Stimulated activated CD4-positive, alpha-beta T cell treated with anti-CD3 and anti-CD28 coated beads, Interleukin-12 subunit alpha, Interleukin-12 subunit beta, amount 100 ng/mL, for 4 hours (primary cell): ENCODE measurements at places on chromosomes 1 and 21.

DNA sequence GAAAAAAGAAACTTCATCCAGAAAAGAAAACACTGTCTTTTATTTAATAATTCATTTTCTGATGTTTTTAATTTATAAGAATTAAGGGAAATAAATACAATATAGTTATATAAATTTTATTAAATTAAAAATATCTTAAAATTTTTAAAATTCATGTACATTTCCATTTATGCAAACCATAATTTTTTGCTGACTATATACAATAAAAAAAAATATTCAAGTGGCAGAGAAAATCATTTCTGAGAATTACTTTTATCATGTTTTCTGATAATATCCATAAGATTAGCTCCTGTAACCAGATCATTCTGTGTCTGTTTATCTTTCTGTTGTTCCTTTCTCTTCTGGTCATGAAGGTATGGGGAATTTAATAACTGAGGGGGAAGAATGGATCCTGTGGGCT is 23.5 kb upstream of the KIF14 start:
- no peak for DNase-seq

GRCh38 chr1:238832106-238832505 is 554.3 kb upstream of the CHRM3 start:
- DNase-seq, result no peak

DNA sequence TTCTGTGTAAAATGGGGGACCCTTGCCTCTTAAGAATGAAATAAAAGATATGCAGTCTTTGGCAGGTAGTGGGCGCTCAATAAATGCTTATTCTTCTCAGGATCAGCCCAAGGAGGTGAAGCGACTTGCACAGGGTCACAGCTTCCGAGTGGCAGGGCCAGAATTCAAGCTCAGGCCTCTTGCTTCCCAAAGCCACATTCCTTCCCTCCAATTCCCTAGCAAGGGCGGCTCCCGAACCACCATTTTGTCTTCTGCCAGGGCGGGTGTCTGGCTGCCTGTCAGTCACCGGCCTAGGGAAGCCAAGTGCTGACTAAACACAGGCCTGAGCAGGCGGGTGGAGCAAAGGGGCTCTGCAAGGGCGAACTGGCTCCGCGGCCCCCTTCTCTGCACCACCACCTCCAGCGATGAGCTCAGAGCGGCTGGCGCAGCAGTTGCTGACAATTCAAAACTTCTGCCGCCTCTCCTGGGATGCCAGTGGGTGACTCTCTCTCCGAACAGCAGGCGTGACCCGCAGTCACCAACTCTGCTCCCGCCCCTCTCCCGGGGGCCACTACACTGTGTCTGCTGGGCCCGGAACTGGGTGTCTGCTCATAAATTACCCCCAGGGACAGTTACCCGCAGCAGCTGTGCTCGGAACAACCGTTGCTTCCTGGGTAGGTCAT is 10.8 kb downstream of the GPR3 start:
- DNase-seq, result no peak

DNA sequence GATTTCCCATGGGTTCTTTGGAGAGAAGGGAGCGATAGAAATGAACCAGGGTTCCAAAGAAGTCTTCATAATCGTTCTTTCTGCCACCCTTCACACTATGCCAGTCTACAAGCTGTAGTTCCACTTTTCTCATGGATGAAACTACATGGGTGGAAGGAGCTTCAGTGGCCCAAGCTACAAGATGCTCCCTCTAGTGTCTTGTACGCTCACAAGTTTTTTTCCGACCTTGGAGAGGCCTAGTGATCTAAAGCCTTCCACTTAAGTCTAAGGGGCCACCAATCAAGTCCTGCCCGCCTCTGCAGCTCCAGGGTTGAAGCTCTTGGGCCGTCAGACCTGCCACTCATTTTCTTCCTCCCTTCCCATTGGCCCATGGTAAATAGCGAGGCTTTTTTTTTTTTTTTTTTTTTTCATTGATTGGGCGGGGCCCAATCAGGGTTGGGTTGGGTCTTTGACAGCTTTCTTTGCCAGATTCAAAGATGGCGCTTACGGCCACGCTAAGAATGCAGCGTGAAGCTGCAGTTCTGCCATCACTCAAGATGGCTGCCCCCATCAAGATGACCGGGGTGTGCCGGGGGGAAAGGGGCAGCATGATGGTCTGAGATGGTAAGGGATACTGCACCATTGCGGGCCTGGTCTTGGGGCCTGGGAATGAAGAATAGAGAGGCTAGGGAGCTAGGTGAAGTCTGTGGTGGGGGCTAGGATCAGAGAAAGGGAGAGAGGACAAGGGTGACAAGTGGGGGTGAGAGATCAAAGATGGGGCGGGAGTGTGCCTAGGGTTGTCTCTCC is at the start of gene TOMM40L:
Gene TOMM40L (plus strand): TSS at position 527 of the 786 bp plus-strand sequence. CDS start 430 bp downstream, outside the sequence.
- peak; percentile 78 for DNase-seq

DNA sequence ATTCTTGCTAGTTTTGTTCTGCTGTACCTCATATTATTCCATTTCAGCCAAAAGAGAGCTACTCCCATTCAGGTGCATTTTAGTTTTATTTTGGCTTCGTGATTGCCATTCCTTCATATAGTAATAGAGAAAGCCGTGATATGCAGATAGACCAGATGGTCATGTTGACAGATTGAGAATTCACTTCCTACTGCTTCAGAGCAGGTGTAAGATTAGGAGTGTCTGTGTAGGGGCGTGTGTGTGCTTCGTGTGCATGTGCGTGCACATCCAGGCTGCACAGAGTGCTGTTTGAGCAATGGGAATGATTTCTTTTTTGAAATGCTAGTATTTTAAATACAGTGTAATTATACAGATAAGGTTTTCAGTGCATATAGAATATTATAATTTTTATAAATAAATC is 10.3 kb downstream of the NFIA start:
- DNase-seq, result no peak

- no peak for DNase-seq
These were observed 12.2 kb upstream of the SLC44A3 start for GRCh38 chr1:94807742-94808491.

GRCh38 chr1:54575161-54575560 is 27.1 kb downstream of the ACOT11 start:
- DNase-seq, result no peak

DNA sequence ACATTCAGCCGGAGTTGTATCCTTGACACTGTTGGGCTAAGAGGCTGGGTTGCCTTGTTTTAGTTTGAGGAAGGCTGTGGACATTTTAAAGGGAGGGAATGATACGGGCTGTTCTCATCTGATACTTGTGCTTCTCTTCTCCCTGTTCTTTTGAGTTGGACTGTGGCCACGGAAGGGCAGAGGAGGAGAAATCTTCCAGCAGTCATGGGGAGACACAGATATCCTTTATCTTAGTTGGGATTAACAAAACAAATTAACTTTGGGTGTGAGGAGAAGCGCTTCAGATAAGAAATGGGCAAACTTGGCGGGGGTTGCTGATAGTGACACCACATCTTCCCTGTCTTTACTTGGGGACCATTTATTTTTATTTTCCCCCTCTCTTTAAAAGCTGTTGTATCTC is 138.8 kb downstream of the ROR1 start:
- DNase-seq, result no peak

- no peak for DNase-seq
These were observed 1.2 kb downstream of the CHRM3 start for GRCh38 chr1:239387304-239388158.

DNA sequence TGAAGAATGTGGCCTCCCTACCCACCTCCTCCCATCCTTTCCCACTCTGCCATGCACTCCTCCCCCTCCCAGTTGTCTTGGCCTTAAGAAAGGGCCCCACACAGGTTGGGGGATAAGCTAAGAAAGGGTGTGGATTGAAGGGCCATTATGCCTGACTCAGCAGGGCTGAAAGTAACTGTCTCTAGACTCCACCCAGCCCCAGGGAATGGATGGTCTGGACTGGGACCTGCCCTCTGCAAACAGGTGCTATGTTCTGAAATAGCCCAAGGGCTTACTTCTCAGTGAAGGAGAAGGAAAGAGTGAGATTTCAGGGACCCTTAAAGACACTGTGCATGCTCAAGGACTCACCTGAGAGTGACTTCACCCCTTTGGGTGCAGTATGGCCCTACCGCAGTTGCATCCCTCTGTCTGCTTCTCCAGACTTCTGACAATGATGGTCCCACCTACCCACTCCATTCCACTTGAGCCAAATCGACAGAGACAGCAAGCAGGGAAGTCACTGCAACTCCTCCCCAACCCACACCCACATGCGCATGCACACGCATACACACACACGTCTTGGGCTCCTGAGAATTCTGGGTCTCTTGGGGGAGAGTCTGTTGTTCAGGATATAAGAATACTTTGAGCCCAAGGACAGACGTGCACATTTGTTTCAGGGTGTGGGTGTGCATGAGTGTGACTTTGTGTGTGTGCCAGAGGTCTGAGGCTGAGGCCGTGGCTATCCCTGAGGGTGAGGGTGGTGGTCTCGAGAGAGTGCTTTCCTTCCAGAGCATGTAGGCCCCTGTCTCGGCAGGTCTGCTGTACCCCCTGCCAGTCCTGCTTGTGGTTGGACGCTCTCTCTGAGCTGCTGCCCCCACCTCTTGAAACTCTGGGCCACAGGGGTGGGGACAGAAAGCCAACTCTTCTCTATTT is 231.9 kb downstream of the PTPRU start:
- DNase-seq, result no peak

DNA sequence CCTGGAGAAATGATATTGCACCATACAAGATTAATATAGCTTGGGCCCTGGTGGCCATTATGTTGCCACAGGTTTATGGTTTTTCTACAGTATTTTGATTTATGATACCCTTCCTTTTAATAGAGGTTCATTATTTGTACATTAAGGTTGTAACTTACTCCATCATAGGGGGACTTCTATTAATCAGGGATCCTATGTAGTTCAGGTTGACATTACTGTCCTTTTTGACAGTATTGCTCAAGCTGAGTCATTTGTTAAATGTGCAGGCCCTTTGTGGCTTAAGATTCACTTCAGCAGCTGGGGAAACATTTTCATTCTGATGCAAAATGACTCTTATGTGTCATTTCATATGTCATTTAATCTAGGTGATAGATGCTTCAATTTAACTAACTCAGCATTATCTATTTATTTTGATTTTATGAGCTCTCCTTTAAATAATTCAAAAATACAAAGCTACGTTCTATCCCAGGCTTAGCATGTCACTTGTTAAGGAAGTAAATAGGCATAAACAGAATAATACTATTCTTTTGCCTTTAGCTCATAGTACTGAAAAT is 686.9 kb upstream of the NCAM2 start:
- DNase-seq, result no peak

GRCh38 chr1:37493336-37494098 is 19.1 kb downstream of the ZC3H12A start:
- no peak for DNase-seq

GRCh38 chr1:176494436-176494835 is 31.5 kb downstream of the PAPPA2 start:
- no peak for DNase-seq

- no peak for DNase-seq
These were observed 22.2 kb upstream of the DPT start for GRCh38 chr1:168751195-168751650.

- no peak for DNase-seq
These were observed 380.0 kb downstream of the DSCAM start for GRCh38 chr21:40466893-40467483.

DNA sequence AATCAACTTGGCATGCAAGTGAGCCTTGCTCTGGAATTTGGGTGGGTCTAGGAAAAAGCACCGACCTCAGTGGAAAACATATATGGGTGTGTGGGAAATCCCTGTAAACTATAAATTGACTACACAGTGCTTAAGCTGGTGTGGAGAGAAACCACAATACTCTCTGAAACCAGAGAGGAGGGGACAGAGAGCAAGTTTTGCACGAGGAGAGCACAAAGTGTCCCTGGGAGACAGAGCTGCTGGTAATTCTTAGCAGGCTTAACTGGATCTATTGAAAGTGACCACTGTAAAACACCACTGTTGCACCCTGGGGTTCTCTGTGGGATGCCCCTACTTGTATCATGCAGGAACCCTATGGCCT is 12.8 kb downstream of the KCNJ15 start:
- no peak for DNase-seq

GRCh38 chr1:233465745-233466343 is 138.3 kb downstream of the MAP3K21 start:
- DNase-seq, result no peak

- DNase-seq, result no peak
These were observed 15.2 kb upstream of the SLC25A34 start for GRCh38 chr1:15720861-15721260.

DNA sequence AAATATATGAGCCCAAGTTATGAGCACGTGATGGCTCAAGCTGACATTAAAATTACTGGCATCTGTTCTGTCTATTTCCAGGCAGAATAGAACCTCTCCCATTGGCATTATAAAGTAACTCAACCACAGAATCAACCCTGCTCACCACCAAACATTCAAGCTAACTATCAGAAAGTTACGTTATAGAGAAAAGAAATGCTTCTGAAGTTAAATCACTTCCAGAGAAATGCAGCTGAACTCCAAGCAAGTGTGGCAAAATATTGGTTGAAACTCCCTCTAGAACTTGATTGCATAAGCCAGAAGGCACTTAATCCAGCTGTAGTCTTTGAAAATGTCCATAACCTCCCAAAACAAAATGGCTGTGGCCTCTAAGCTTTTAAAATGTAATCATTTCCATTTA is 36.2 kb upstream of the UBE2U start:
- no peak for DNase-seq

GRCh38 chr1:55015123-55015522 is 16.4 kb downstream of the BSND start:
- DNase-seq, result no peak

DNA sequence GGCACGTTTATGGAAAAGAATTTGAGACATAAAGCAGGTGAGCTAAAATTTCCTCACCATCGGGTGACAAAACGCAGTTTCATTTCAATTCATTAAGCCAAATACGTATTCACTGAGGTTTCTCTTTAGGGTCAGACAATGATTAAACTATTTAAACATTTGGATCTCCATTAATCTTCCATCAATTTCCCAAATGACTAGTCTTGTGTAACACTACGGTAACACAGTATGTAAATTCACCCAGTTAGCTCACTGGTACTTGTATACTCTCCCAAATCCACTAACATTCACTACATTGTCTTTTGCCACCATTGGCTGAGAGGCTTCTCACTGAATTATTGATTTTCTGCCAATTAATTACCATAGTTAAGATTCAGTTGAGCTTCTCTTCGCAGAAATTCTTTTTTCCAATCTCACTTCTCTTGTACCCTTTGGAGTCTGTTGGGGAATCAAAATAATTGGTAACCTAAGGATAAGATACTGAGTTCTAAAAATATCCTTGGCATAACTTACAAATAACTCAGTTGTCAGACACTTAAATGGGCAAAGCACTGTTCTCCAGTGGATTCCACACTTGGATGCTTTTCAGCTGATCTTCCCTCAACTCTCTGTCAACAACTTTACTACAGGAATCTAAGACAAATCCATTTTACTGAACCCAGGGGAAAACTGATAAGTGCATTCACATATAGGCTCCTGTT is 40.7 kb downstream of the SIPA1L2 start:
- no peak for DNase-seq

- DNase-seq, result no peak
These were observed 8.4 kb upstream of the PEX19 start for GRCh38 chr1:160293020-160293968.
